ENCODE measurements at places on chromosomes 11 and 22.

- DNase-seq = no peak
These were observed 3.2 kb upstream of the CST6 start for GRCh38 chr11:66008468-66009101.

DNA sequence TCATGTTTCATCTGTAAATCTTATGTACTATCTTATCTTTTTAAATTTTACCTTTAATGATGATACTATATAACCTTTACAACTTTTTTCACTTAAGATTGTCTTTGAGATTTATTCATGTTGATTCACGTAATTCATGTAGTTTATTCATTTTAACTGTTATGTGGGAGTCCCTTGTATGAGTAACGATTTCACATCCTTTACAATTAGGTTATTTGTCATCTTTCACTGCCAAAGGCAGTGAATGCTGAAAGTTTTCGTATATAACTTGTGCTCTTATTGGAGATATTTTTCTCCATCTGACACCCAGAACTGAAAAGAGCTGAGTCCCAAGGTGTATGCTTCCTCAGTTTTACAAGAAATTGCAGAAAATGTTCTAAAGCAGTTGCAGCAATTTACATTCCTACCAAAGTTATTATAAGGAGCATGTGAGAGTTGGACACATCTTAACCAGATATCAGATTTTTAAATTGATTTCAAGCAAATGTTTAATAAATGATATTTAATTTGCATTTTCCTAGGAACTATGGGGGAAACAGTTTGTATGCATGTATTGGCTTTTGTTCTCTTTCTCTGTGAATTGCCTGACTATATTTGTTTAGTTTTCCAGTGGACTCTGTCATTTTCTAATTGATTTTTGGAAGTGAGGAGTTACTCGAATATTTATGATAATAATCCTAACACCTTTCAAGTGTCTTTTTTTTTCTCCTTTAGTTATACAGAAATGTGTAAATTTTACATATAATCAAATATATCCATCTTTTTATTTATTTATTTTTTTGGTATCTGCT lies 6.4 kb downstream of the ARL14EP start:
- DNase-seq = no peak

DNA sequence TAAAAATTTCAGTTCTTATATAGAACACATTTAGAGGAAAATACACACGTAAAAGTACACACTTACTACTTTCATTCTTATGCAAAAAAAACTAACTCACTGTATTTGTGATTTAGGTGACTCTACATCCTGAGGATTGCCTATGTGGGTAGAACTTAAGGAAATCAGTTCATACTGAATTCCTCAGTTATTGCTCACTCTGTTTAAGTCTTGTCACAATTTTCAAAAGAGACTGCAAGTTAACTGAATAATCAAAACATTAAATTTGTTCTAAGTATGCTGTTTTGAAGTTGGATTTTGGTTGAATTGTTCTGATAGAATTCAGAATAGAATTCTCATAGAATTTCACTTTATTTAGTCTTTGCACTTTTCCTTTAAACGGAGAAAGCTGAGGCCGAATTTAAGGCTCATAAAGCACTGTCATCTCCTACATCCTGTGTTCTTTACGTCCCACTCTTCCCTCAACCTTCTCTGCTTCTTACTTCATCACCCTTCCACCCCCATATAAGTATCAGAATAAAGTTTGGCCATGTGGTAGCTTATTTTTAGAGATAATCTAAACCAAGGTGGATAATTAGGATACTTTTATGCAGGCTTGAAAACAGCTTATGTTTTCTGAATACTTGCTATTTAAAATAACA lies 59.8 kb downstream of the APOL5 start:
- peak; percentile 75 for DNase-seq

DNA sequence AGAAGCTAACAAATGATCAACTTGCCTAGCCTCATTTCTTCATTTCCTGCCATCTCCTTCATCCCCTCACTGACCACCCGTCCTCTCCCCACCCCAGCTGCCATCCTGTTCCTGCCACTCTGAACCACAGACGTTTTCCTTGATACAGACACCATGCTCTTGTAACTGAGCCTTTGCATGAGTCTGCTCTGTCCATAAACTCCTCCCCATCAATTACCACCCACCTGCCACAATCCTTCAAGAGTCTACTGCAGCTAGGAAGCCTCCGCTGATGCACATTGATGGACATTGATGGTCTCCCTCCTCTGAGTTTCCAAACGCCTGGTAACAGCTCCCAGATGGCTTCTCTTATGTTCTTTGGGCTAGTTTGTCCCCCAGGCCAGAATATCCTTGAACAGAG lies 193.8 kb downstream of the DBX1 start:
- no peak for DNase-seq

- DNase-seq = no peak
These were observed 47.7 kb upstream of the ARHGAP20 start for GRCh38 chr11:110759972-110760381.

DNA sequence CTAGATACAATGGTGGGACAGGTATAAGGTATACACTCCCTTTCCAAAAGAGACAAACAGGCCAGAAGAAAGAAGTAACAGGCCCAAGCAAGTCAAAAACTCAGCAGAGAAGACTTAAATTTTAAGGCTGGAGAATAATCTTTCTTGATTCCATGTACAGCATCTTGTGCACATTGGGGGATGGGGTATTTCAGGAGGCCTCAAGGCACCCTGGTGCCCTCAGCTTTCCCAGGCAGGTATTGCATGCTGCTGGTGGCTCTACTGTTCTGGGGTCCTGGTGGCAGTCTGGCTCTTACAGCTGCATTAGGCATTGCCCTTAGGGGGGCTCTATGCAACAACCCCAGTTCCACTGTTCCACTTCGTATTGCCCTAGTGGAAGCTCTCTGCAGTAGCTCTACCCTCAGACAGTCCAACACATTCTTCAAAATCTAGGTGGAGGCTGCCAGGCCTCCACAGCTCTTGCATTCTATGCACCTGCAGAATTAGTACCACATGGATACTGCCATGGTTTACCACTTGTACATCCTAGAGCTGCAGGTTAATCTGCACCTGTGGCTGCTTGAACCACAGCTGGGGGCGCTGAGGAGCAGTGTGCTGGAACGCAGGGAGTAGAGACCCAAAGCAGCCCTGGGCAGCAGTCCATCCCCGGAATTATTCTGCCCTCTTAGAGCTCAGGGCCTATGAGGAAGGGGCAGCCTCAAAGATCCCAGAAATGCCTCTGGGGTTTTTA lies 4.2 kb upstream of the CTSC start:
- no peak for DNase-seq

GRCh38 chr11:10824888-10825287 lies 16.2 kb upstream of the EIF4G2 start:
- DNase-seq = no peak

GRCh38 chr11:75930534-75930933 lies 115.5 kb downstream of the UVRAG start:
- no peak for DNase-seq

DNA sequence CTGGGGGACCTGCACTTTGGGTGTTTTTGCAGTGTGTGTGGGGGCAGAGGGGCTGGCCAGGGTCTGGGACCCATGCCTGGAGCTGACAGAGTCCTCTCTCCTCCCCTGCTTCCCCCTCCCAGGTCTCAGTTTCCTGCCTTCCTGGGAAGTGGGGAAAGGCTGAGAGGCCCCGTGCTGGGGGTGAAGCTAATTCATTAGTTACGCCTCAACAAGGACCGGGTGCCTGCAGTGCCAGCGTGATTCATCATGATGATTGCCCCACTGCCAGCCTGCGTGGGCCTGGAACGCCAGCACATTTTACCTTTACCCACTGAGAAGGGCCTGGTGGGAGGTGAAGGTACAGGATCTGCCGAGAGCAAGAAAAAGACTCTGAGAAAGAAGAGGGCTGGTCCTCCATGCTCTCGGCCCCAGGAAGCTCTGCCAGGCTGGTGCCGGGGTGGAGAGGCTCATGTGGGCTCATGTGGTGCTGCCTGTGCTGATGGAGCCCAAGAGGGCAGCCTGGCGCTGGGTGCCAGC lies 2.9 kb upstream of the LRRC10B start:
- no peak for DNase-seq

- DNase-seq = peak; percentile 67
These were observed 39.3 kb downstream of the PDGFB start for GRCh38 chr22:39205344-39206021.

GRCh38 chr22:28231441-28231840 lies 312.4 kb upstream of the PITPNB start:
- DNase-seq = no peak

All from dermis blood vessel endothelial cell (primary cell).